ENCODE measurements at places on chromosomes 16 and 17.

GRCh38 chr17:75516619-75517296 is 430 bp downstream of the TSEN54 start:
- peak overlapping the region; percentile 67 for H3K4me3 ChIP-seq
- peak overlapping the region; percentile 41 for H3K27ac ChIP-seq
- peaks cover 18% of the 10 kb centered on the region for H3K4me1 ChIP-seq
- H3K36me3 ChIP-seq = peaks cover 25% of the 10 kb centered on the region
- no peaks in the 10 kb centered on the region for H3K27me3 ChIP-seq

DNA sequence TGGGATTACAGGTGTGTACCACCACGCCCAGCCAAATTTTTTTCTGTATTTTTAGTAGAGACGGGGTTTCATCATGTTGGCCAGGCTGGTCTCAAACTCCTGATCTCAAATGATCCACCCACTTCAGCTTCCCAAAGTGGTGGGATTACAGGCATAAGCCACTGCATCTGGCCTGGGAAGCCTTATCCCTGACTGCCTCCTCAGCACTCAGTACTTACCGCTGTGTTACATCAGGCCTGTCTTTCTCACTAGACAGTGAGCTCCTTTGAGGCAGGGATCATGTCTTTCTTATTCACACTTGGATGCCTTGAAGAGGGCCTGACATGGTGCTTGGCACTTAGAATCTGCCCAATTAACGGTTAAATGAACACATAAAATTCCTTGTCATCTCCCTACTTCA is 56.3 kb upstream of the MTMR4 start:
- H3K27ac ChIP-seq = no peak overlapping the region
- no peak overlapping the region for H3K4me3 ChIP-seq
- no peaks in the 10 kb centered on the region for H3K4me1 ChIP-seq
- H3K27me3 ChIP-seq = peaks cover 7% of the 10 kb centered on the region

DNA sequence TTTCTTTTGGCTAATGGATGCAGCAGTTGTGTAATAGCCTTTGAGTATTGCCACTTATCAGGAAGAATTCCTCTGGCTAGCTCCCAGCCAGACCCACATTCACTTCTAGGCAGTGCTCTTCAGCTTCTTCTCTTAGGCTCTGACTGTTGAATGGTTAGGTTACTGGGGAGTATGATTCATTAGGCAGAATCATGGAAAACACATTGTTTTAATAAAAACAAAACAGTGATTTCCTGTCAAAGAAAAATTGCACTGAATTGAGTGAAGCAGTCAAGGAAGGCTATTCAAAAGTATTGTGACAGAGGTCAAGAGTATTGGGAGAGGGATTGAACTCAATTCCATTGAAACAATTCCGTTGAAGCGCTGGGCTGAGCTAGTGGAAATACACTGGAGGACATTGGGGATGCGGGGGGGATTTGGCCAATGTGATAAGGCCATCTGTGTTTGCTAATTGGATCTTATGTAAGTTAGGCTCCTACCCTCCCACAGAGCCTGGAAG is 68.0 kb downstream of the CNTNAP4 start:
- H3K36me3 ChIP-seq = no peaks in the 10 kb centered on the region
- H3K4me1 ChIP-seq = no peaks in the 10 kb centered on the region
- H3K4me3 ChIP-seq = no peak overlapping the region
- H3K27ac ChIP-seq = no peak overlapping the region
- H3K27me3 ChIP-seq = no peaks in the 10 kb centered on the region

DNA sequence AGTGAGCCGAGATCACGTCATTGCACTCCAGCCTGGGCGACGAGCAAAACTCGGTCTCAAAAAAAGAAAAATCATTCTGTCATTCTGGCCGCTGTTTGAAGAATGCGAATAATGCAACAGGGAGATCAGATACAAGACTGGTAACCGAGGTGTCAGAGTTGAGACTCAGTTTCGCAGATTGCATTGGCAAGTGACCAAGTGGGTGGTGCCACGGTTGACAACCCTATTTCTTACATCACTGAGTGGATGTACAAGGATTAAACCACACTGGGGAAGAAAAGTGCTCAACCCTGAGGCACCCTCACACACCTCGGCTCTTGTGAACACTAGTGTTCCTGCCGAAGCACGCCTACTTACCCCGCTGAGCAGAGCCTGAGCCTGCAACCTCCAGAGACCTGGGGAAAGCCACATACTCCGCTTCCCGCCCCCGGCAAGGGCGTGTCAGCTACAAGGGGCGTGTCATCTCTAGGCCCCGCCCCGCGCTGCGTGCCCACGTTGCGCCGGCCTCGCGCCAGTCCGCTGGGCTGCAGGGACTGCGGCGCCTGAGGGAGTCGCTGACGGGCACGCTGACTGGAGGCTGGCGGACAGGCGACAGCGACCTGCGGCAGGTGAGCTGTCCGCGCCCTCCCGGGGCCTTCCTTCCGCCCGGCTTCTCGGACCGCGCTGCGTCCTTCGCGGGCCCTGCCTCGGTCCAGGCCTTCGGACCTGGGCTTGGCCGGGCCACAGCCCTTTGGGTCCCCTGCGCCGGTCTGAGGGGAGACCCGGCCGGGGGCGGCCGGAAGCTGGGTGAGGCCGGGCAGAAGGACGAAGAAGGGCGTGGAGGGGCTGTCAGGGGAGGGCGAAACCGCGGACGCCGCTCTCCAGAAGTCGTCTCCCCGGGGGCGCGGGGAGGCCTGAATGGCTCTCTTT is at the start of gene HMOX2:
Gene HMOX2 (plus strand): TSS at position 519 of the 909 bp plus-strand sequence. CDS start 29,127 bp downstream, outside the sequence.
- H3K4me1 ChIP-seq = peaks cover 3% of the 10 kb centered on the region
- H3K27me3 ChIP-seq = peaks cover 5% of the 10 kb centered on the region
- H3K36me3 ChIP-seq = no peaks in the 10 kb centered on the region
- no peak within 1 kb of the TSS for H3K27ac ChIP-seq
- peak within 1 kb of the TSS; percentile 90 for H3K4me3 ChIP-seq
- peak; percentile 75 for DNase-seq

DNA sequence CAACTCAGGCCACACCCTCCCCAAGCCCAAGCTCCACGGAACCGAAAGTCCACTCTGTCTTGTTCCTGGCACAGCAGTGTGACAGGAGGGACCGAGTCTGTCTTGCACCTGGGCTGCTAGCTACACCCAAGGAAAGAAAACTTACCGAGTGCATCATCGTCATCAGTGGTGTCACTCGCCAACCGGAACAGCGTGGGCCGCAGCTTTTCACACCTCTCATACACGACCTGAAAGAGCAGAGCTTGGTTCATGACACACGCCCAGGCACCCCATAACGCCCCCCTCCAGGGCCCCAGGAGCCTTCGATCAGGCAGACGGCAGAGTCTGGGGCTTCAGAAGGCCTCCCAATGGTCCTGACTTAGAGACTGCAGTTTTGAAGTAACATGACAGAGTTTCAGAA is 27.5 kb downstream of the GGA2 start:
- H3K27ac ChIP-seq = no peak overlapping the region
- H3K36me3 ChIP-seq = peaks cover 94% of the 10 kb centered on the region
- H3K4me1 ChIP-seq = no peaks in the 10 kb centered on the region
- no peak for DNase-seq
- no peaks in the 10 kb centered on the region for H3K27me3 ChIP-seq
- H3K4me3 ChIP-seq = no peak overlapping the region

GRCh38 chr17:58039975-58040374 is 32.9 kb upstream of the SRSF1 start:
- no peaks in the 10 kb centered on the region for H3K4me1 ChIP-seq
- H3K27me3 ChIP-seq = no peaks in the 10 kb centered on the region
- DNase-seq = no peak

- DNase-seq = no peak
- H3K27me3 ChIP-seq = peaks cover 34% of the 10 kb centered on the region
- H3K4me1 ChIP-seq = no peaks in the 10 kb centered on the region
- H3K4me3 ChIP-seq = no peak overlapping the region
Observed at GRCh38 chr17:48294020-48294805, 135.8 kb downstream of the SKAP1 start.

DNA sequence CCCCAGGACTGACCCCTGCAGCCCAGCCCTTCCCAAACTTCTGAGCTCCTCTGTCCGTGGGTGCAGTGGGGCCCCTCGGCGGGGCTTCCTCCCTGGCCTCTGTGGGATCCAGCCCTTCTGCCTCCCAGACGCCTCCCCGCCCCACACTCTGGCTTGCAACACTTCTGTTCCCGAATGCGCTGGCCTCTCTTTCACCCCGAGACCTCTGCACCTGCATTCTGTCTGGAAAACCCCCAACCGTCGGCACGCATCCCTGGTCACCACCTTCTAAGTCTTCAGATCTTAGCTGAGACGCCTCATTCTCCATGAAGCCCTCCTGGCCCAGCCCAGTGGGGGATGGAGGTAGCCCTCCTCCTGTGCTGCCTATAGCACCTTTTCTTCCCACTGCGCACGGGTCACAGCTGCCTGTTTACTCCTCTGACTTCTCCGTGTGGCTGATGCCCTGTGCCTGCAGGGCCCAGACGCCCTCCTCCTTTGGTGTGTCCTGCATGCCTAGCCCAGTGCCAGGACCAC is 26.4 kb downstream of the TMEM235 start:
- no peak overlapping the region for H3K4me3 ChIP-seq
- DNase-seq = no peak
- H3K27me3 ChIP-seq = no peaks in the 10 kb centered on the region
- H3K4me1 ChIP-seq = peaks cover 31% of the 10 kb centered on the region

DNA sequence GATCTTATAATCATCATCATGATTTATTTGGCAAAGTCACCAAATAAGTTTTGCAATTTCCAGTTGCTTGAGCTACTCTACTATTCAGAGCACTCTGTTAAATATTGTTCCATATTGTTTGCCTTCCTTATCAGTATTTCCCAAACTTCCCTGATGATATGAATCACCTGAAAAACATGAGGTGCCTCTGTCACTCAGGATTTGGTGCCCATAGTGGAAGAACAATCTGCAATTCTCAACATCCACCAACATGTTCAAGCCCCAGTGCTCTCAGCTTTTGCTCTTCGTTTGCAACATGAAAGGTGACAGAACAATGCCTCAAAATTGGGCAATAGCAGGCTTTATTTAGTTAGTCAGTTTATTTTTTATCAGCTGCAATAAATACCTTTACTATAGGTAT is 28.6 kb upstream of the WSB1 start:
- H3K4me3 ChIP-seq = no peak overlapping the region
- H3K36me3 ChIP-seq = no peaks in the 10 kb centered on the region
- peaks cover 4% of the 10 kb centered on the region for H3K27me3 ChIP-seq
- H3K27ac ChIP-seq = no peak overlapping the region

GRCh38 chr16:47858333-47858982 is 297.3 kb downstream of the ABCC12 start:
- H3K27me3 ChIP-seq = no peaks in the 10 kb centered on the region
- no peak overlapping the region for H3K4me3 ChIP-seq
- H3K27ac ChIP-seq = no peak overlapping the region
- no peaks in the 10 kb centered on the region for H3K36me3 ChIP-seq
- peaks cover 11% of the 10 kb centered on the region for H3K4me1 ChIP-seq

GRCh38 chr17:76943781-76944213 is 75.6 kb downstream of the MGAT5B start:
- H3K4me3 ChIP-seq = no peak overlapping the region
- H3K36me3 ChIP-seq = peaks cover 2% of the 10 kb centered on the region
- H3K4me1 ChIP-seq = no peaks in the 10 kb centered on the region
- no peaks in the 10 kb centered on the region for H3K27me3 ChIP-seq

DNA sequence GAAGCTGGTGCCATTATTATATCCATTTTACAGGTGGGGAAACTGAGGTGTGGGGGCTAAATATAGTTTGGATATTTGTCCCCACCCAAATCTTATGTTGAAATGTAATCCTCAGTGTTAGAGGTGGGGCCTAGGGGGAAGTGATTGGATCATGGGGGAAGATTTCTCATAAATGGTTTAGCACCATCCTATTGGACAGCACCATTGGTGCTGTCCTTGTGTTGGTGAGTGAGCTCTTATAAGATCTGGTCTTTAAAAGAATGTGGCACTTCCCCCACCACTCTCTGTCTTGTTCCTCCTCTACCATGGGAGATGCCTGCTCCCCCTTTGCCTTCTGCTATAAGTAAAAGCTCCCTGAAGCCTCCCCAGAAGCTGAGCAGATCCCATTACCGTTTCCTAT is 119.8 kb upstream of the SEC14L1 start:
- DNase-seq = no peak
- H3K27ac ChIP-seq = no peak overlapping the region
- H3K36me3 ChIP-seq = no peaks in the 10 kb centered on the region

DNA sequence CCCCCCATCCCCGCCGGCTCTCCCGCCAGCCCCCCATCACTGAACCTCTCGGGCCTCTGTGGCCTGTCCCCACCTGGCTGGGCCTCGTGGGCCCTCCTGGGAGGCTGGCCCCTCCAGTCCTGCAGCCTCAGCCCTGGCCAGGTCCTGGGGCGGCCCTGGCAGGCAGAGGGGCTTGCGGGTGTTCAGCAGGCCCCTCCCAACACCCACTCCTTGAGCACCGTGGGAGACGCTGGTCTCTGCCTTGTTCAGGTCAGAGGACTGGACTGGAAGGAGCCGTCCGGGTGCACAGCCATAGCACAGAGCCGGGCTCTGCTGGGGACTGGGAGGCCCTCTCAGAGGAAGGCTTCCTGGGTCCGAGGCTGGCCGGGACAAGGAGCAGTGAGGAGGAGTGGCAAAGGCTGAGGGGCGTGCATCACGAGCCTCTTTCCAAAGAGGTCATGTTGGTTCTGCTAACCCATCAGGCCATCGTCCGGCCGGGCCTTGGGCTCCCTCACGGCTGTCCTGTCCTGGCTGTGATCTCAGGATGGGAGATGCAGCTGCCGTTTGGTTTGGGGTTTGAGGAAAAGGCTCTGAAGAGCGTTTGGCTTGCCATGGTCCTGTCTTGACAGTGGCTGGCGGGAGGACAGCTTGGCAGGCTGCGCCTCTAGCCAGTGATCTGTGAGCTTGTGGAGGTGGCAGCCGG is 6.3 kb upstream of the PABPN1L start:
- peaks cover 2% of the 10 kb centered on the region for H3K4me1 ChIP-seq
- H3K4me3 ChIP-seq = no peak overlapping the region
- H3K27me3 ChIP-seq = no peaks in the 10 kb centered on the region
- no peaks in the 10 kb centered on the region for H3K36me3 ChIP-seq
- no peak for DNase-seq

GRCh38 chr17:78013683-78014467 is 55.4 kb downstream of the TNRC6C start:
- H3K36me3 ChIP-seq = peaks cover 5% of the 10 kb centered on the region
- no peak overlapping the region for H3K4me3 ChIP-seq
- no peaks in the 10 kb centered on the region for H3K27me3 ChIP-seq
- peaks cover 1% of the 10 kb centered on the region for H3K4me1 ChIP-seq

- H3K4me3 ChIP-seq = no peak overlapping the region
- no peaks in the 10 kb centered on the region for H3K27me3 ChIP-seq
- H3K4me1 ChIP-seq = no peaks in the 10 kb centered on the region
- H3K27ac ChIP-seq = no peak overlapping the region
Observed at GRCh38 chr16:88289968-88290401, 92.8 kb upstream of the ZNF469 start.

DNA sequence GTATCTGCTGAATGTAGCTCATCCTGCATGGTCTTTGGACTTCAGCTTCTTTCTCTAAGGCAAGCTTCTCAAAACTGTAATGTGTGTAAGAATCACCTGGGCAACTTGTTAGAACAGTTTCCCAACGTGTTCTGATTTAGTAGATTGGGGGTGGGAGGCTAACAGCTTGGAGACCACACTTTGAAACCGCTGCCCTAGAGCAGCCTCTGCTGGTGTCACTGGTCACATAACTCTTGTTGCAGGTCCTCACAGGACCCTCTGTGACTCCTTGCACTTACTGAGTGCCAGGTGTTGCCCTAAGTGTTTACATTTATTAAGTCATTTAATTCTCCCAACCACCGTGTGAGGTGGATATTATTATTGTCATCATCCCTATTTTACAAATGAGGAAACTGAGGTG is 9.9 kb downstream of the SLC35G3 start:
- DNase-seq = no peak
- H3K36me3 ChIP-seq = no peaks in the 10 kb centered on the region
- no peaks in the 10 kb centered on the region for H3K4me1 ChIP-seq

- peaks cover 23% of the 10 kb centered on the region for H3K4me1 ChIP-seq
- H3K27ac ChIP-seq = no peak overlapping the region
- no peak overlapping the region for H3K4me3 ChIP-seq
- DNase-seq = no peak
- no peaks in the 10 kb centered on the region for H3K36me3 ChIP-seq
- H3K27me3 ChIP-seq = no peaks in the 10 kb centered on the region
Observed at GRCh38 chr17:79861413-79862216, 22.4 kb upstream of the CBX4 start.

Measured in neuronal stem cell (in vitro differentiated cells).